ENCODE measurements at places on chromosomes 2 and 18.

DNA sequence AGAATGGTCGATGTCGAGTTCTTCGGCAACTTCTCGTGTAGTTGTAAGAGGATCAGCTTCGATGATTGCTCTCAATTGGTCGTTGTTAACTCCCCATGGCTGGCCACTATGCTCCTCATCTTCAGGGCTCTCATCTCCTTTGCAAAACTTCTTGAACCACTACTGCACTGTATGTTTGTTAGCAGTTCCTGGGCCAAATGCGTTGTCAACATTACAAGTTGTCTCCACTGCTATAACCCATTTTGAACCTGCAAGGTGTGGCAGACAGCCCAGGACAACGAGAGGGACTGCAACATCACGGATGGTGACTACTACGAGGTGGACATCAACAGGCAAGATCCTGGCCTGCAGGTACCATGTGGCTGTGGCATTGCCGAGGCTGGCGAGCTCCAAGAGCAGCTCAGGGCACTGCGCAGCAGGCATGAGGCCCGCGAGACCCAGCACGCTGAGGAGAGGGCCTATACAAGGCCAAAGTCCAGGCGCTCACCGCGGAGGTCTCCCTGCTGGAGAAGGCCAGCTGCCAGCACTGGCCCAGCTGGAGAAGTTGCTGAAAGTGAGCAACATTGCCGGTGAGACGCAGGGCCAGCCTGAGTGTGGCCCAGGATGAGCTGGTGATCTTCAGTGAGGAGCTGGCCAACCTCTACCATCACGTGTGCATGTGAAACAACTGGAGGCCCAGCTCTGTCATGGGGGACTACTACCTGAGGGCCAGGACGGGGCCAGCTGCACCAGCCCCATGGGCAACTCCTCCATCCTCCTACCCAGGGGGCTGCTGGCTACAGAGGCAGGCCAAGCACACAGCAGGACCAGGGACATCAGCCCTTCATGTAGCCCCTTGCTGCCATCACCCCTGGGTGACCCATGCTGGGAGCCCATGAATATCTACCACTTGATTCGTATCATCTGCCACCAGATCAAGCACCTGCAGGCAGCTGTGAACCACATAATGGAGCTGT is 20.2 kb downstream of the CLK1 start:
- no peak for DNase-seq

GRCh38 chr2:30363406-30363805 is 83.6 kb upstream of the LCLAT1 start:
- no peak for DNase-seq

- DNase-seq, result no peak
Measured at GRCh38 chr2:234705108-234705507, 208.2 kb upstream of the ARL4C start.

DNA sequence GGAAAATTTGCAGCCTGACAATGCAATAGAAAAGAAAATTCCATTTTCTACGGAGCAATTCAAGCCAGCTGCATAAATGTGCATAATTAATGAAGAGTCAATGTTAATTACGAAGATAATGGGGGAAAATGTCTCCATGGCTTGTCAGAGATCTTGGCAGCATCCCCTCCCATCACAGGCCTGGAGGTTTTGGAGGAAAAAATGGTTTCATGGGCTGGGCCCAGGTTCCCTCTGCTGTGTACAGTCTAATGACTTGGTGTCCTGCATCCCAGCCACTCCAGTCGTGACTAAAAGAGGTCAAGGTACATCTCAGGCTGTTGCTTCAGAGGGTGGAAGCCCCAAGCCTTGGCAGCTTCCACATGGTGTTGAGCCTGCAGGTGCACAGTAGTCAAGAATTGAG is 779.7 kb downstream of the DCDC2C start:
- no peak for DNase-seq

DNA sequence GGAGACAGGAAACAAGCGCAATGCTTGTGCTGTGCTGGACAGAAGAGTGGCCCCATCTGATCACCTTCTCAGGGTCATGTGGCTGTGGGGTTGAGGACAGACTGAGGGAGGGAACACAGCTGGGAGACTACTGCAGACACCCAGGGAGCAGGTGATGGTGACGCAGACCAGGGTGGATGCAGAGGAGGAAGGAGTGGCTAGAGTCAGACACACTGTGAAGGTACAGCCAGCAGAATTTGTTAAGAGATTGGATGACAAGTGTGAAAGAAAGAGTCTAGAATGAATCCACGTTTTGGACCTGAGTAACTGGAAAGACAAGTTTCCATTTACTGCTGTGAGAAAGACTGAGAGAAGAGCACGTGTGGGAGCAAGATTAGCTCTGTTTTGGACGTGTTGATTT is 15.9 kb upstream of the POMC start:
- DNase-seq, result no peak

DNA sequence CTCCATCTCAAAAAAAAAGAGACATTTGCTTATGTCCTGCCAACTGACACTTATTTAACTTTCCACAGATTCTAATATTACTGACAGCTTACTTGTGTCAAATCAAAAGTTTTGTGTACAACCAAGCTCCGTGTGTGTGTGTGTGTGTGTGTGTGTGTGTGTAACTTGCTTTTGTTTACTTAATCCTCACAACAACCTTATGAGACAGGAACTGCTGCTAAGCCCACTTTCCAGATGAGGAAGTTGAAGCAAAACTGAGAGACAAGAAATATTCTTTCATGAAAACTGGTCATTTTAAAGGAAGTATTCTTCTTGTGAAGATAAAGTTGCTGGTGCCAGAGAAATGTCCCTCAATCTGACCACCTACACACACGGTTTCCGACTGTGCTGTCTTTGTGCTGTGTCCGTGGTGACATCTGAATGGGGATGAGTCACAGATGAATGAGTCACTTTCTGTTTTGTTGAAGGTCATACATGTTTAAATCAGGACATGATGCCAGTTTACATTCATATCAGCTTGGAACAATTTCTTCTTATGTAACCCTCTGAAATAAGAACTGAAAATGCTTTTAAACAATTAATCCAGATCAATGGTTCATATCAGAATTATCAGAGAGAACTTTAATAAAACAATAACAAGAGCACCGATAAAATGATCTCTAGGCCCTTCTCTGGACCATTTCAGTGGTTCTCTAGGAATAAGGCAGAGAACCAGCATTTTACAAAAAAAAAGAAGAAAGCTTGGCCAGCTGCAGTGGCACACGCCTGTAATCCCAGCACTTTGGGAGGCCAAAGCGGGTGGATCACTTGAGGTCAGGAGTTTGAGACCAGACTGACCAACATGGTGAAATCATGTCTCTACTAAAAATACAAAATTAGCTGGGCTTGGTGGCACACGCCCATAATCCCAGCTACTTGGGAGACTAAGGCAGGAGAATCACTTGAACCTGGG is 95.5 kb downstream of the THNSL2 start:
- no peak for DNase-seq

DNA sequence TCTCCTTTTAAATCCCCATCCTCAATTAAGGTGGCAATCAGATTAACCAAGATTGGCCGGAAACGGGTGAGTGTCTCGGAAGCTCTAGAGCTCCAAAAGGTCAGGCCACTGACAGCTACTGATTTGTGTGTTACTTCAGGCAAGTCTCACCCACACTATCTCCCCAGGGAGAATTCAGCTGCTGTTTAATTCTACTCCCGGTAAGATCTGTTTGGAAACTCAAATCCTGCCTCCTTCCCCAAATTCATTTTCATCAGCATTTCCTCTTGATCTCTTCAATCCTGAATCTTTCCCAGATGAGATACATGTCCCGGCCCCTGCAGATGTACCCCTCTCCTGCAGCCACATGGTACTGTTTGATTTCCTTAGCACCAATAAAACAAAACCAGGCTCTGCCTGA is 34.9 kb downstream of the EFR3B start:
- no peak for DNase-seq

DNA sequence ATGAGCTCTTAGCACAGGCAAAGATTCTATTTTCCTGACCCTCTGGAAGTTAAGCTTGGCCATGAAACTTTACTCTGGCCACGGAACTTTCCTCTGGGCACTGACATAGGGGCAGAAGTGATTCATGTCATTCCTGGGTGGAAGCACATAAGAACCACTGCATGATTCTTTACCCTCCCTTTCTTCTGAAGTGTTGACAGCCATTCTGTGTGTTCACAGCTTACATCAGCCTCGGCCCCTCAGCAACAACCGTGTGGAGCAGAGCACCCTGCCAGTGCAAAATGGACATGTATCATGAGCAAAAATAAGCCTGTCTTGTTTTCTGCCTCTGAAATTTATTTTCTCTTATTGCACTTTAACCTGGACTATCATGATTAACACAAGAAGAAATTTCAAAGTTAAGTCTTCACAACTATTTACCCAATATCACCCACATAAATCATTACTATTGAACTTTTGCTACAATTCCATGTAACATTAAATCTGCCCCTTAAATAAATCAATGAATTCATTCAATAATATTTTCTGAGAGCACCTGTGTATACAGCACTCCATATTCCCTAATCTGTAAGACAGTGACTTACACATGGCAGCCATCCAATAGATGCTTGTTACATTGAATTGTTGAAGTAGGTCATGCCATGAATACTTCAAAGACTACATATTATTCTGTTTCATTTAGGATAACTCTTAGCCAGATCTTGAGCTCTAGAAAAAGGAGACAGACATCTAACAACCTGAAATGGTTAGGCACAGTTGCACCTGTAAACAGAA is 531.9 kb downstream of the IRS1 start:
- DNase-seq, result no peak

GRCh38 chr2:217977840-217978535 is 24.8 kb downstream of the TNS1 start:
- DNase-seq, result no peak

DNA sequence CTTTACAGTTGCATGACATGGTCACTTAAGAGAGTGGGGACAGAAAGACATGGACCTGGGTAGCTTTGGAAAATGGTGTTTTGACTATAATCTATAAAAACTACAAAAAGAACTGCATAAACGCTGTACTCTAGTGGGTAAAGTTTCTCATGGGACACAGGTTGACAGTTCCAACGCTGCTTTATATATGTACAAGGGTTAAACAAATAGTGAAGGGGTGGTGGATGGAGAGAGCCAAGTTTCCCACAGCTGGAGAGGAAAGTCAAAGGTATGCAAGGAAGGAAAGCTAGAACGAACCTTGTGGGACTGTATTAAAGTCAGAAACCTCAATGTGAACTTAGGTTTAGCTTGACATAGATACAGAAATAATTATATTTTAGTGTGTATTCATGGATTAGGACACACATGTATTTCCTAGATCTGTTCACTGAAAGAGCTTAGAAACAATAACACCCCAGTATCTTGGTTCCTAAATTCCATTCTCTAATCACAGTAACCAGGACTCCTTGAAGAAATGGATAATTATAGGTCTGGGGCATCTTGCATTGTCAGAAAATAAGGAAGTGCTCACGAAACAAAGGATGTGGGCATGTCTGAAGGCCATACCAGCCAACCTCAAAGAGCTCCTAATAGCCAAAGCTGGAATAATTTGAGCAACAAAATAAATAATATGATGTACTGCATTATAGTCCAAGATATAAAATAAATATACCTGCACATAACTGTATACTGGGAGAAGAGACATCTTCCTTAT is 28.8 kb downstream of the TANC1 start:
- no peak for DNase-seq

- no peak for DNase-seq
Measured at GRCh38 chr18:963276-963675, 58.6 kb downstream of the ADCYAP1 start.

DNA sequence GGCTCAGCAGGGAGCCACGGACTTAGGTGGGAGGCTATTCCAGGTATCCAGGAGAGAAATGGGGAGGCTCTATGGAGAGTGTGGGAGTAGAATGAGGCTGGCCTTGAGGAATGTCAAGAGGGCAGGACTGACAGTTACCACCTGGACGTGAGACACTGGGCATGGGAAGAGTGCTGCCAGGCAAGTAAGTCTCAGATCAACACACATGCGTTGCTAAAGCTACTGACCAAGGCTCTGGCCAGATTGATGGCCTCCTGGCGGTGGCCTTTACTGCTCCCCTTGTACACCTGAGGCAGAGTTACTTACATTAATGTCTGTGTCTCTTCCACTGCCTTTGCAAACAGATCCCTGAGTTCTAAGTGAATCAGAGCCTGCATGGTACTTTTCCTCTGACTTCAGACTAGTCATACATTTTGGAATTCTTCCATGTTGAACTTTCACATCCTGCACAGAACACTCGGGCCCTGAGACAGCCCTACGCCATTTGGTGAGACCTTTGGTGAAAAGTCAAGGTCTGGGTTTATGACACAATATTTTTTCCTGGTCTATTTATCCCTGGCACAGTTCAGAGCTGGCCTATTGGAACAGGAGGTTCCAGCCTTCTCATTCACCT is 398.8 kb upstream of the TRIB2 start:
- no peak for DNase-seq

- no peak for DNase-seq
Measured at GRCh38 chr2:124258140-124258880, 233.2 kb downstream of the CNTNAP5 start.

GRCh38 chr2:78984386-78984785 is 41.1 kb upstream of the REG3G start:
- no peak for DNase-seq

- no peak for DNase-seq
Measured at GRCh38 chr2:200863782-200864175, 679 bp downstream of the CLK1 start.

GRCh38 chr2:207296265-207296948 is 130.7 kb upstream of the KLF7 start:
- DNase-seq, result no peak

GRCh38 chr2:104774631-104775030 is 79.3 kb upstream of the POU3F3 start:
- DNase-seq, result no peak
